ENCODE measurements at places on chromosomes 12 and 14.

GRCh38 chr14:80930836-80931389, 10.6 kb downstream of the CEP128 start:
- no peak for DNase-seq

DNA sequence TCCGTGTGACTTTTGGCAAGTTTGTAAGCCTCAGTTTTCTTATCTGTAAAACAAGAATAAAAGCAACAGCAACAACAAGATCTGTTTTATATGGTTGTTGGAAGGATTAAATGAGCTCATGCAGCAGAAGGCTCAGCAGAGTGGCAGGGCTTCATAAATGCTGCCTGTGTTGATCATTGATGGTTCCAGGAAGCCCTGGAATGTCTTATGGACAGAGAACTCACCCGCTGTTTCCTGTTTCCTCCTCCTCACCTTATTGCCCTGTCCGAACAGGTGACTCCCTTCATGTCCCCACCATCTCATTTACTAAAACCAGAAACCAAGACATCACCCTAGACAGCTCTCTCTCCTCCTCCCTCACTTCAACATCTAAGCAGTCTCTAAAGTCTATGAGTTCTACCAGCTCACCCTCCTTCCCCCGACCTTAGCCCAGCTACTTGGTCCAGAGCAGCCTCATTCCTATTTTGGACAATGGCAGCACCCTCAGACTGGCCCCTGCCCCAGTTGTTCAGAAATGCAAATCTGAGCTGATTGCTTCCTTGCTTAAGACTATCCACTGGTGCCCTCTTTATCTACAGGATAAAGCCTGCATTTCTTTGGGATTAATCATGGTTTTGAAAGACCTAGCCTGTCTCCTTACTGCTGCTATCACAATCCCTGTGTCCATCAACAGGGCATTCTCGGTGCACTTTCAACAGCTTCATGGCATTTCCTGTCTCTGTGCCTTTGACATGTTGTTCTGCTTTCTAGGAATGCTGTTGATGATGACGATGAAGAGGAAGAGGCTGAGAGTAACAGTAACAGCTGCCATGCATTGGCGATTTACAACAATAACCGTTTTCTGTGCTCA, 21.4 kb upstream of the GSG1 start:
- DNase-seq, result no peak

- DNase-seq, result no peak
Measured at GRCh38 chr12:25151476-25151875, 43.5 kb downstream of the DNAI7 start.

- DNase-seq, result no peak
Measured at GRCh38 chr12:64720884-64721283, 38.3 kb downstream of the GNS start.

GRCh38 chr12:109944561-109945359, 44.7 kb downstream of the TCHP start:
- peak; percentile 78 for DNase-seq

DNA sequence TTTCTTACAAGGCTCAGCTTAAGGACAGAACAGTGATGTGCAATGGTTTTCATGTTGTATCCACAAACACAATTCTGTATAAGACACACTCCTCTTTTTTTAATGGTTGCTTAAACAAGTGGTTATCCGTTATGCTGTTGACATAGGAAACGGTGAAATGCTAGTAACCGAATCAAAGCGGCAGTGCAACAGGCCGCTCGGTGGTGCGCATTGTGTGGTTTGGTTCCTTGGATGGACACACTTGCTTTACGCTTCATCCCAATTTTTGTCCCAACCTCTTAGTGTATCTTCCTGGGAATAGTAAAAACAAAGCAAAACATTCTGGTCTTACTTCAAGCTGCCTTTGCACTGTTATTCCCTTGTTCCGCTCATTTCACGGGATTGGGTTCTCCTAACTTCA, 650 bp upstream of the PTGER2 start:
- no peak for DNase-seq

- DNase-seq, result no peak
Measured at GRCh38 chr14:105098316-105098715, 33.1 kb upstream of the GPR132 start.

GRCh38 chr12:26271889-26272492, 76.6 kb downstream of the SSPN start:
- no peak for DNase-seq
